Glomerular endothelial cell (primary cell): ENCODE measurements at places on chromosomes 7 and 10. TPM values are rescaled to one million over a fixed set of nuclear protein-coding genes. Genes with fewer than 3 reads are reported as not detected.

- DNase-seq, result no peak
These were observed 7.3 kb downstream of the DPYSL4 start for GRCh38 chr10:132193907-132194552.

GRCh38 chr10:128042131-128042610, 84.1 kb downstream of the MKI67 start:
- DNase-seq, result no peak

The CYP26C1 gene
- 0.05 and 1.1 TPM in 2 replicates for total RNA-seq

GRCh38 chr7:98834949-98835348, 34.9 kb downstream of the TMEM130 start:
- DNase-seq, result no peak
